Activated CD8-positive, alpha-beta memory T cell treated with anti-CD3 and anti-CD28 coated beads for 48 hours (primary cell): ENCODE measurements at places on chromosomes 2 and 18.

- no peak for DNase-seq
These were observed 1433.2 kb upstream of the TMEFF2 start for GRCh38 chr2:193627927-193628272.

GRCh38 chr18:50791599-50792438 is 28.0 kb downstream of the MRO start:
- no peak for DNase-seq

DNA sequence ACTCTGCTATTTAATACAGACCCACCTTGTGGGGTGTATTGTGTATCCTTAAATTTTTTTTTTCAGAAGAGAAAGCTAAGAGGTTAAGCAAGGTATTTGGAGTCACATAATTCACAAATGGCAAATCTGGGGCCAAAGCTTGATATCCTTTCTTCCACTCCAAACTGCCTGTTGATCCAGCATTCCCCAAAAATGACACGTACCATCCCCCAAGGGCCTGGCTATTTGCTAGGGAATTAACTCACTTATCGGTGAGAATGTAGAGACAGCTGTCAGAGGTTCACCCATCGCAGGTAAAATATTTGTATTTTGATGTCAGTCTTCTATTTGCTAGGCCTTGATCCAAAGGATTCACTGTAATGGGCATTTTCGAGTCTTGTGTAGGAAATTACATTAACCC is 103.6 kb upstream of the FZD7 start:
- no peak for DNase-seq

DNA sequence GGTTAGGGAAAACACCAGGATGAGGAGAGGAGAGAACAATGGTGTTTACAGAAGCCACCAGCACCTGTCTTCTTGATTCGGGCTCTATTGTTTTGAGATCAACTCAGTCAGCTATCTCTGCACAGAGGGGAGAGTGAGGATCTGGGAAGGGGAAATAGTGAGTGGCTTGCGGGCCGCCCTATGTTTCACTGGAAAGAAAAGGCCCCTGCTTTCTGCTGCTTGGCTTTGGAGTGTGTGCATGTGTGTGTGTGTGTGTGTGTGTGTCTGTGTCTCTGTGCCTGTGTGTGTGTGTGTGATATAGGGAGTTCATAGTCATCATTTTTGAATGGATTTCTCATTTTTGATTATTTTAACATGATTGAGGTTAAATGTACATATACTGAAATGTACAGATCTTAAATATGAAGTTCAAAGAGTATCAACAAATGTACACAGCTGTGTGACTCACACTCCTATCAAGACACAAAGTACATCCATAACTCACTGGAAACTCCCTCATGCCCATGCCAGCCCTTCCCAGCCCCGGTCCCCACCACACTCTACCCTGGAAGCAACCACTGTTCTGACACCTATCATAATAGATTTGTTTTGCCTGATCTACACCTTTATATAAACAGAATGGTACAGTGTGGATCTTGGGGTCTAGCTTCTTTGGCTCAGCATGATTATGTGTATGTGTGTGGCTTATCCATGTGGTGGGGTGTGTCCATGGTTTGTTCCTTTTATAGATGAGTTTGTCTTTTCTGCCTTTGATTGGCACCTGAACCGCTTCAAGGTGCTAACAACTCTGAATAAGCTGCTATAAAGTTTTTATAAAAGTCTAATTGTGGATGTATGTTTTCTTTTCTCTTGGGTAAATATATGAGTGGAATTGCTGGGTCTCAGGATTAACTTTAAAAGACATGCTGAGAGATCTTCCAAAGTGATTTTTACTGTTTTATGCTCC is 258.3 kb downstream of the SETBP1 start:
- DNase-seq: no peak

DNA sequence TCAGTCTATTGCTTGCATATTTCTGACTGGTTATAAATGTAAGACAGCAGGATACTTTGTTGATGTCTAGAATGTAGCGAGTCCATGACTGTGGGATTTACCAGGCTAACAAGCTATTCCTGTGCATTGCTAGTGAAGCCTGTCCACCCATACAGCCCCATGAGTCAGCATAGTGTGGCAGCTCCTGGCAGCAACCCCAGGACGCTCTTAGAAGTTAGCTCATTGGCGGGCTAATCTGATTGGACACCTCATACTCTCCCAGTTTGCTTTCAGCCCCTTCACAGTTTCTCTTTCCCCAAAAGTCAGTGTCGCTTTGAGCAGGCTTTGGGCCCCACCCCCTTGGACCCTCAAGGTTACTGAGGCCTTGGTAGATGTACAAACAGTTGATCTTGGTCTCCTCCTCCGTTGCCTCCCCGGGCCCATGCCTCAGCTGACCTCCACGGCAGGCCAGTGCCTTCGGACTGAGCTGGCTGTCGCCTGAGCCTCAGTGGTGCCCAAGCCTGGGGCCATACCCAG is 48.0 kb downstream of the COA5 start:
- DNase-seq: no peak

DNA sequence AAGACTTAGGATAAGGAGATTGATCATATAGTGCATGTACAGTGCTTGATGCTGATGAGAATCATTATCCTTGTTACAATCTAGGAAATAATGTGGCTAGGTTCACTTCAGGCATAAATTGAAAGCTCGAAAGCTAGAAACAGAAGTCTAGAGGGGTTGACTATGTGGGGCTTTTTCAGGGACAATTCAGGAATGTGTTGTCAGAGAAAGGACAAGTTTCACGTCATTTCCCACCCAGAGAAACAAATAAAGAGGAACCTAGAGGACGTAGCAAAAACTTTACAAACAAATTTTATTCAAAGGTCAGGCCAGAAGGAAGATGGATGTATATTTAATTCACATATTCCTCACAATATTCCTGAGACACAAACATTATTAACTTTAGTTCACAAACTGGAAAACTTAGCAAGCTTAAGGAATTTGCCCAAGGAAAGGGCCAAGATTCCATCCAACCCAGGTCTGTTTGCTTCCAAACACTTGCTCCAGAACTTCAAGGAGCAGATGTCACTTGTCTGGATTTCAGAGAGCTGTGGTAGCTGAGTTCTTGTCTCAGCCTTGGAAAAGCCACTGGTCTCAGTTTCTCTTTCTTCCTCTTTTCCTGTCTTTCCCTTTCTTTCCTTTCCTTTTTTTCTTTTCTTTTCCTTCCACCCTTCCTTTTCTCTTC is 7.4 kb downstream of the CYRIA start:
- DNase-seq: no peak

GRCh38 chr2:238141541-238142318 is 3.3 kb downstream of the KLHL30 start:
- DNase-seq: no peak

DNA sequence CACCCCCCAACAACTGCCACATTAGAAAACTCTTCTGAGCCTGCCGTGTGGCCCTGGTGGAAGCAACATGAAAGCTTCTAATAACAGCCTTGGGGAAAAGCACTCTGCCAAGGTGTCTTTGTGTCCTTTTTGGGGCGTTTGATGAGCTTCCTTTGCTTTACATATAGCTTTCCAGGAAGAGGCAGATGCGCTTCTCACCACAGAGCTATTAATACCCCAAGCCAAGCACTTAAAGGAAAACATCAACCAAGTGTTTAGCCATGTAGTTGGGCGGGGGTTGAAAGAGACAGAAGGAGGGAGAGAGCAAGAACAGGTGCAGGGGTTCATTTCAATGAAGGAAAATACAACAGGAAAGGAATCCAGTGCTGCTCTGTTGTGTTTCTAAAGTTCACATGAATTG is 176.1 kb downstream of the VAPA start:
- DNase-seq: no peak

GRCh38 chr2:27730261-27730662 is 41.3 kb upstream of the MRPL33 start:
- no peak for DNase-seq

DNA sequence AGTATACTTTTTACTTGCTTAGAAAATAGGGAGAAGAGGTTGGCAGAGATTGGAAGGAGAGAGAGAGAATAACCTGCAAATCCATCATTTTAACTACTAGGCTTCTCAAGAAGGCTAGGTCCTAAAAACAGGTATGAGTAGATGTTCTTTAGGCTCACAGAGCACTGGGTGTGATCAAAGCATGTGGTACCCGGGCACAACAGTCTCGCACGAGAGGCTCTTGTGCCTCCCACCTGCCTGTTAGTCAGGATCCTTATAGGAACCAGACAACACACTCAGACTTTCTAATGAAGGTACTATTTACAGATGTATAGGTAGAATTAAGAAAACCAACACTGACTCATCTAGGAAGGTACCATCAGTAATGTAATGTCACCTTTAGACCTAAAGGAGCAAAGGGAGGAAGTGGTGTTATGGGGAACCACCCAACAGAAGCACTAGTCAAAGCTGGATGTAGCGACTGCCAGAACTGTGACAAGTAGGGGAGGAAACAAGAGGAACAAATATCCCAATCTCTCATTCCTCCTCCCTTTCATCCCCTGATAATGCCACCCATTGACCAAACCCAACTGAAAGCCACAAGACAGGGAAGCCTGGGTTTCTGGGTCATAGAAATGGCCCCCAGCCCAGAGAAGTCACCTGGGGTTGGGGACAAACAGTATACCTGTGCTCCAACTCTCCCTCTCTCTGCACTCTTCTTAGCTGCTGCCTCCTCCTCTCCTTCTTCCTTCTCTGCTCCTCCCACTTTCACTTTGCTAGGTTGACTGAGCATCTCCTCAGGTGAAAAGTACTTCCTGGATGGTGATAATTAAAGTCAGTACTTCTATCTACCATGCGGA is 16.0 kb upstream of the MARCHF4 start:
- no peak for DNase-seq

GRCh38 chr18:22688877-22689496 is 244.1 kb upstream of the RBBP8 start:
- no peak for DNase-seq

GRCh38 chr2:234679741-234680687 is 183.1 kb upstream of the ARL4C start:
- DNase-seq: no peak

- DNase-seq: no peak
These were observed 27.0 kb downstream of the LDLRAD4 start for GRCh38 chr18:13245481-13246000.

DNA sequence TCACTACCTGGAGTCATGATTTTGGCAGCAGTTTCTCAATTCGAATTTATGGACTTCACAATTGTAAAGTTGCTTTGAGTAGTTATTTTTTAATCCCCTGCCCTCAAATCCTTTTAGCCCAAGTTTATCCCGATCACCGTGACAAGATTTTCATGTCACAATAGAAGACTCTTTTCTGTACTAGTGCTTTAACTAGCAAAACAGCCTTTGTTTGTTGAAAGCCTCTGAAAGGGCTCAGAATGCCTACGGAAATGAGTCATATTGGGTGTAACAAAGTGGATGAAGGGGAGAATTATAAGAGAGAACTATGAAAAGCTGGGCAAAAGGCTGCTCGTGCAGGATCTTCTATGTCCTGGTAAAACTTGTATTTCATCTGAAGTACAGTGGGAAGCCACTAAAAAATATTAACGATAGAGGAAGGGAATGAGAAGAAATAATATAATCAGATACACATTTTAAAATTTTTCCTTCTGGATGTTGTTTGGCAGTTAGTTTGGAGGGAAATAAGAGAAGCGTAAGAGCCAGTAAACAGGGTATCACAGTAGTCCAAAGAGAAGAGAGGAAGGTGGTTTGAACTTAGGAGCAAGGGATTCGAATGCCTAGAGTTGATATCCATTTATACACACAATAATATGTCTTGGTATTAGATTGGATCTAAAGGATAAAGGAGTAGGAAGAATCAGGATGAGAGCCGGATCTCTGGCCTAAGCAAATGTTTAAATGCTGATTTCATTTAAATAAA is 114.9 kb downstream of the GALNT13 start:
- no peak for DNase-seq

DNA sequence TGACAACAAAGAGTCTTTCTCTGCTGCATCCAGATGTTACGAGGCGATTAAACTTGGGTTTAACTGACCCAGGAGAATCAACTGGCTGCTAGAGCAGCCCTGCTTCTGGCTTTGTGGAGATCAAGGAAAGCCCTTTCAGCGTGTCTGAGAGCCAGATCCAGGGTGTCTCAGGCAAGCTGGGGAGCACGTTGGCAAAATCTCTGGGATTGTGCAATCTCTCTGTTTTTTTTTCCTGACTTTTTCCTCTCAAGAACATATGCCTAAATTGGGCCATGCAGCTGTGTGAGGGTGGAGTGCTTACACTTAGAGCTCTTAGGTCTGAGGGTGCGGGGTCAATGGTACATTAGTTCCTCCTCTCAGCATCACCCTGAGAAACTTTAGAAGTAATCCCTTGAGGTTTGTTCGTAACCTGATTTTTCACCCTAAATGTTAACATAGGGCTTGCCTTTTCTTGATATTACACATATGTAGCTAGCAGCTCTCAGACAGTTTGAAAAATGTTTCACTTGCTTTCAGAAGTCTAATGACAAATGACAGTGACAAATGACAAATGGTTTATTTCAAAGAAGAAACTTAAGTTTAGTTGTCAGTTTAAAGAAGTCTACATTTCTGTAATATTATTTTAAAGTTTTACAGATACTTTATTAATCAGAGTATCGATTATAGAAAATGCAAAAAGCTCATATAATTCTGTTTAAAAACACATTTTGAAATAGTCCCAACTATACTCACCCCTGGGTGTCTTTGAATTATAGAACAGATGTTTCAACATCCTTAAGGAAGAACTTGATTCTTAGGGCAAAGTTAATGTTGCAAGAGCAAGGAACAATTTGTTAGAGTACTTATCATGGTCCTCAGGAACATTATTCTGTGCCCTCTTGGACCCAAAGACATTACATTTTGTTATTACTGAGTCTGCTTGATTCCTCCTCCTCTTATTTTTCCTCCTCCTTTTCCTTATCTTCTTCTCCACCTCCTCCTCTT is 38.4 kb upstream of the ZSWIM2 start:
- no peak for DNase-seq

- no peak for DNase-seq
These were observed 1.6 kb downstream of the SESTD1 start for GRCh38 chr2:179263015-179263414.

- no peak for DNase-seq
These were observed 135.3 kb downstream of the CTIF start for GRCh38 chr18:48673853-48674721.

DNA sequence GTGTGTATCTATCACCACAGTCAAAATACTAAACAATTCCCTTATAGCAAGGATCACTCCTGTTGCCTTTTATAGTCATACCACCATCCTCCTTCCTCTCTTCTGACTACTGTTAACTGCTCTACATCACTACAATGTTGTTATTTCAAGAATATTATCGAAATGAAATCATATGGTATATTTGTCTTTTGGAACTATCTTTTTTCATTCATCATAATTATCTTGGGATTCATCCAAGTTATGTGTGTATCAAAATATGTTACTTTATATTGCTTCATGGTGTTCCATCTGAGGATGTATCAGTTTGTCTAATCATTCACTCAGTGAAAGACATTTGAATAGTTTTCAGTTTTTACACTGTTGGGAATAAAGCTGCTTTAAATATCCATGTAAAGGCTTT is 1423.0 kb upstream of the PIK3C3 start:
- DNase-seq: no peak

GRCh38 chr18:5467671-5468070 is 76.1 kb downstream of the EPB41L3 start:
- DNase-seq: no peak
